Thymus (tissue), 14 donors: ENCODE measurements at places on chromosomes 11 and 22. TPM values are rescaled to one million over a fixed set of nuclear protein-coding genes. Genes with fewer than 3 reads are reported as not detected.

- H3K27ac ChIP-seq, result no peak overlapping the region
- no peak overlapping the region for H3K4me3 ChIP-seq
- H3K27me3 ChIP-seq, result no peaks in the 10 kb centered on the region
- peaks cover 15% of the 10 kb centered on the region for H3K36me3 ChIP-seq
- no peak for DNase-seq
Observed at GRCh38 chr11:78100676-78101472, 21.2 kb upstream of the NDUFC2 start.

DNA sequence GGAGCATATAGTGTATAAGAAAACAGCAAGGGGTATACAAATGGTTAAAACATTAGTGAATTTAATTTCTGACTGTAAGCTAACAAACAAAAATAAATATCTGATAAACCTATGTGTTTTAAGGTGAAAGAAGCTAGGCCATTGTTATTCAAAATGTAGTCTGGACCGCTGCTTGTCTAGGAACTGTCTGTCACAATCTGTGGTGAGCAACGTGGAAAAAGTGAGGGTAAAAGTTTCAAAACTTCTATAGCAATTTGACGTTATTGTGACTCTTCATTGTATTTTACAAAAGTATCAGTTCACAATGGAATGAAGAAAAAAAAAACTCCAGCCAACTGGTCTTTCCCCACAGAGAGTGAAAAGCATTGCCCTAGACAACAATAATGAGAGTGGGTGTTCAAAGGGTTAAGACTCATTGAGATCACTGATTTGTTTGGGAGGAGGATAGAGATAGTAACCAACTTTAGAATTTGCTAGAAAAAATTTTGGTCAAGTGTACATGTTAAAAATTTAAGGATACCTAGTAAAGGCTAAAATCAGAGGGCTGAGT, 79.1 kb downstream of the UVRAG start:
- no peaks in the 10 kb centered on the region for H3K36me3 ChIP-seq
- no peaks in the 10 kb centered on the region for H3K4me1 ChIP-seq
- H3K27me3 ChIP-seq, result no peaks in the 10 kb centered on the region
- DNase-seq, result no peak
- no peak overlapping the region for H3K27ac ChIP-seq

DNA sequence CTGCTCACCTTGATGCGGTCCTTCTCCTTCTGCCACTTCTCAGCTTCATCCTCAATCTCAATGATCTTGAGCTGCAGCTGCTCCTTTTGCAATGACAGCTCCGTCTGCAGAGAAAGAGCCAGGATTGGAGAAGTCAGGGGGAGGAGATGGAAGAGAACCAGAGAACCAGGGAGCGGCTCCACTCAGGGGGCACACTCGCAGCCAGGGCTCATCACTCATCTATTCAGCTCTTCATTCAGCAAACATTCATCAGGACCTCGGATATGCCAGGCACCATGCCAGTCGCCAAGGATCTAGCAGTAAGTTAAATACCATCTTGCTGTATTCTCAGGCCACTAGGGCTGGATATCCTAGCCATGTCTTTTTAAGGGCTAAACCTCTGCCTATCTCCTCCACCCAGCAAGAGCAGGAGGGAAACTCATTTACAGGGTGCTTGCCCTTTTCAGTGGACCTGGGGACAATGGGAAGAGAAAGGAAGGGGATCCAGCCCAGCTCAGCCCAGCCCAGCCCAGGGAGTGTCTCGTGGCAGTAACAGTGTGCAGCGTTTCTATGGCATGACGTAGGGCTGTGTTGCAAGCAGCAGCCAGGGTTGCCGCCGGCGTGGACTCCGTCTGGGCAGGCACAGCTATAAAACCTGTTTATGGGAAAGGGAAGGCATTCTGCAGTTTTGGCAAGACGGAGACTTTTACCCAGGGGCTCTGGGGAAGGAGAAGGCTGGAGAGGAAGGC, 9.4 kb downstream of the TRIM29 start:
- H3K27ac ChIP-seq, result peak overlapping the region; percentile 63
- H3K36me3 ChIP-seq, result no peaks in the 10 kb centered on the region
- no peak for DNase-seq
- no peaks in the 10 kb centered on the region for H3K4me1 ChIP-seq

DNA sequence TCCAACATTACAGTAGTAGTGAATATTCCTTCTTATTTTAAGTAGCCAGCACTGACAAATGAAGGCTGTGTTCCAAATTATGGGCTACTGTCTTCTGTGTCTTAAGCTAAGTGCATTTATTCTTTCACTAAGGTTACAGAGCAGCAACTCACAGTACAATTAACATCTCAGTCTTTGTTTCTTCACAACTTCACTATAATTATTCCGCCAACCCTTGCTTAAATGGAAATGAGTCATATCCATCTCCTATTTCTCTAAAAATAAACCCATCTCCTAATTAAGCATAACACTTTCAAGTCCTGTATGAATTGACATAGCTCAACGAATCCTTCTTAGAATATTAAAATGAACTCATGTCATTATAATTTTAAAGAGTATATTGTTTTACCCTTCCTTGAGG, 6.7 kb downstream of the ETS1 start:
- H3K27ac ChIP-seq, result no peak overlapping the region
- H3K27me3 ChIP-seq, result no peaks in the 10 kb centered on the region
- H3K4me3 ChIP-seq, result no peak overlapping the region
- no peaks in the 10 kb centered on the region for H3K36me3 ChIP-seq
- DNase-seq, result no peak
- peaks cover 23% of the 10 kb centered on the region for H3K4me1 ChIP-seq

The MOV10L1 gene
- 0.14 TPM for total RNA-seq

- peak overlapping the region; percentile 19 for H3K27ac ChIP-seq
- no peak for DNase-seq
- H3K36me3 ChIP-seq, result no peaks in the 10 kb centered on the region
- H3K27me3 ChIP-seq, result peaks cover 12% of the 10 kb centered on the region
Observed at GRCh38 chr22:49971232-49972162, 10.9 kb downstream of the PIM3 start.

The MS4A7 gene
- 13.4 TPM for total RNA-seq

GRCh38 chr11:665062-665703, 28.1 kb downstream of the DRD4 start:
- H3K36me3 ChIP-seq, result peaks cover 36% of the 10 kb centered on the region
- no peak overlapping the region for H3K27ac ChIP-seq
- no peak for DNase-seq
- no peaks in the 10 kb centered on the region for H3K4me1 ChIP-seq

- H3K36me3 ChIP-seq, result peaks cover 57% of the 10 kb centered on the region
- H3K4me3 ChIP-seq, result peak overlapping the region; percentile 51
- peaks cover 59% of the 10 kb centered on the region for H3K4me1 ChIP-seq
- no peaks in the 10 kb centered on the region for H3K27me3 ChIP-seq
- DNase-seq, result peak; percentile 80
- H3K27ac ChIP-seq, result peak overlapping the region; percentile 96
Observed at GRCh38 chr22:23696326-23696851, 5.6 kb downstream of the RGL4 start.

- H3K36me3 ChIP-seq, result no peaks in the 10 kb centered on the region
- H3K27ac ChIP-seq, result no peak overlapping the region
- H3K27me3 ChIP-seq, result peaks cover 6% of the 10 kb centered on the region
- H3K4me3 ChIP-seq, result no peak overlapping the region
- no peaks in the 10 kb centered on the region for H3K4me1 ChIP-seq
Observed at GRCh38 chr22:49413146-49413545, 414.5 kb downstream of the BRD1 start.

- H3K4me3 ChIP-seq, result no peak overlapping the region
- H3K4me1 ChIP-seq, result no peaks in the 10 kb centered on the region
- DNase-seq, result no peak
- H3K27ac ChIP-seq, result no peak overlapping the region
- H3K27me3 ChIP-seq, result no peaks in the 10 kb centered on the region
Observed at GRCh38 chr11:69605737-69606526, 35.0 kb upstream of the CCND1 start.

DNA sequence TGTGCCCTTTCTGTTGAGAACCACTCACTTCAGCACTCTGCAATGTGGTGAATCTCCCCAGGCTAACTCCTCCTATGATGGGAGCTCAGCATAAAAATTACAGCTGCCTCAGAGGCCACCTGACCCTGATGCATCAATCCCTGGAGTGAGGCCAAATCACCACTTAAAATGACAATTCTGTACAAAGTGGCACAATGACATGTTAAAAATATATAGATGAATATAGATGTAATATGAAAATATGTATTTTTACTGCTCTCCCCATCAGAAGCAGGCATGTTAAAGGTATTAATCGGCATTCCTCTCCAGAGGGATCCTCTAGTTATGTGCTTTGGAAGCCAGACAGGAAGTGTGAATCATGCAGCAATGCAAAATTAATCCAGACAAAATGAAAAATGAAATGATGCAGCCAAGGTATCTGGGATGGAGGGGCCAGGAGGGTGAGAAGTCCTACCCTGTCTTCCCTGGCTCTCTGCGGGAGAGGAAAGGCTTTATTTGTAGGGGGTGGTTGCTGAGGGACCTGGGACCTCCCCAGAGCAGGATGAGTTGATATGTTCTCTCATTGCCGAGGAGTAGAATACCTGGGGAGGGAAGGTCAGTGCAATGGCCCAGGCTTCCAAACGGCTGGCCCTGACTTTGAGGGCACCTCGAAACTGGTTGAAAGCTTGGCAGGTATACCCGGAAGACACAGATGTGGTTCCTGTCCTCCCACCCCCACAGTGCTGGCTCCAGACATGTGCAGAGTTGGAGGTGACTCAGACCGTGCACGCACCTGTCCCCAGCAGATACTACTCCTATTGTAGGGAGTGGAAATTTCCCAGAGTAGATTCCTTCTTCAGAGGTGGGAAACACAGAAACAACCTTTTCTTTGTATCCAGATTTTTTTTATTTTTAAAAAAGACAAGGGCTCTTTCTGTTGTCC, 347.9 kb upstream of the NCAM1 start:
- H3K4me1 ChIP-seq, result no peaks in the 10 kb centered on the region
- DNase-seq, result no peak
- H3K27ac ChIP-seq, result no peak overlapping the region

DNA sequence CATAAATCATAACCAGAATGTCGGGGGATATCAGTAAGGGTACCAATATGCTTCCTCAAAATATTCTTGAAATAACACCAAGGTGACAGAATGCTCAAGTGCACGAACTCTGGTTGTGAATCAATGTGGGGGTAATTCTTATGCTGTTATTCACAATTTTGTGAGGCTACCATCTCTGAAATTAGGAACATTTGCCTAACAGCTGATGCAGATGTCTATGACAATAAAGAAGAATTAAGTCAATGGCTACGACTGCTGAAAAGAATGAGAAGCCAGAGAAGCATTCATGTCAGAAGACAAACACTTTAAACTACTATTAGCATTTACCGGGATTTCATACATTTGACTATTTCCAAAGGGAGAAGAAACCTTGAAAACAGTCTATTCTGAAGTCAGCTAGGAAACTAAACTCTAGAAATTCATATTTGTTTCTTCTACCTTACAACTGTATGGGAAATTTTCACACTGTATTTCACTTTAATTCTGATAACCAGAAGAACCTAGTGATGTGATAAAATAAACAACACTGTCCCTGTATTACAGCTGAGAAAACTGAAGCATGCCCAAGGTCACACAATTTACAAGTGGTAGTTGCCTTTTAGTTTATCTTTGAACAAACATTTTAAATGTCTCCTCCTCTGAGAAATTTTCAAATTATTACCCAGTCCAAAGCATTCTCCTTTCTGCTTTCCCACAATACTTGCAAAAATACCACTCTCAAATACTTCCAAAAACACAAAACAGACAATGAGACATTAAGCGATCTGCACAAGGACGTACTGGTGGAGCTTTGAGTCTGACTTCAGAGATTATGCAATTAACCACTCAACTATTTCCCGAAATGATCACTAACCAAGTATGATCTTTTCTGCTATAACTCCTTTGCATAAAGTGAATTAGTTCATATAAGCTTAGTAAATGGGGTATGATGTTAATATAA, 18.0 kb upstream of the ARHGAP32 start:
- H3K36me3 ChIP-seq, result no peaks in the 10 kb centered on the region
- H3K4me3 ChIP-seq, result no peak overlapping the region
- no peak overlapping the region for H3K27ac ChIP-seq
- no peaks in the 10 kb centered on the region for H3K27me3 ChIP-seq
- no peaks in the 10 kb centered on the region for H3K4me1 ChIP-seq

DNA sequence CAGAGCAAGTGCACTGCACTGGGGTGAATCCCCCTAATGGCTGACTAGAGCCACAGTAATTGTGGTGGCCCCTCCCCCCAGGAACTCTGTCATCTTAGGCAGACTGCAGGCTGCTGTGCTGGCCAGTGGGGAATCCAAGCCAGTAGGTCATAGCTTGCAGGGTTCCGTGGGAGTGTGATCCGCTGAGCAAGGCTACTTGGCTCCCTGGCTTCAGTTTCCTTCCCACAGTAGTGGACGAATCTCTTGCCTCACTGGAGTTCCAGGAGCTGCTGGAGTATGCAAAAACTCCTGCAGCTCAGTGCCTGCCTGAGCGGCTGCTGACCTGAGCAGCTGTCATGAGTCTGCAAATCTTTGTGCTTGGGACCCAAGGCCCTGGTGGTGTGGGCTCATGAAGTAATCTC, 13.2 kb downstream of the OOSP3 start:
- H3K27ac ChIP-seq, result no peak overlapping the region
- H3K4me1 ChIP-seq, result no peaks in the 10 kb centered on the region
- DNase-seq, result no peak
- no peak overlapping the region for H3K4me3 ChIP-seq

- no peaks in the 10 kb centered on the region for H3K27me3 ChIP-seq
- H3K27ac ChIP-seq, result no peak overlapping the region
- DNase-seq, result no peak
- H3K36me3 ChIP-seq, result no peaks in the 10 kb centered on the region
Observed at GRCh38 chr22:44096736-44097135, 72.6 kb downstream of the PARVB start.

DNA sequence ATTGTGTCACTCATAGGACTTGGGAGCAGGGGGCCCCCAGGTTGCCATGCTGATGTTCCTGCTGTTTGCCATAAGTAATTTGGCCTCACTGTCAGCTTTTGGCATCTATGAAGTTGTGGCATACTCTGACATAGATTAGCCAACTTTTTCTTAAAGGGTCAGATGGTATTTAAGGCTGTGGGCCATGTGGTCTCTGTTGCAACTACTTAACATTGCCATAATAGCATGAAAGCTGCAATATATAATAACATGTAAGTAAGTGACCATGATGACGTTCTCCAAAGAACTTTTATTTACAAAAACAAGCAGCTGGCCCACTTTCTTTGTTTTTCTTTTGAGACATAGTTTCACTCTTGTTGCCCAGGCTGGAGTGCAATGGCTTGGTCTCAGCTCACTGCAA, 2.2 kb upstream of the TMEM216 start:
- H3K27me3 ChIP-seq, result peaks cover 2% of the 10 kb centered on the region
- no peak overlapping the region for H3K27ac ChIP-seq
- no peak overlapping the region for H3K4me3 ChIP-seq
- H3K4me1 ChIP-seq, result peaks cover 19% of the 10 kb centered on the region
- no peaks in the 10 kb centered on the region for H3K36me3 ChIP-seq

The TSPAN18 gene
- 2.2 TPM for total RNA-seq

- peak overlapping the region; percentile 53 for H3K27ac ChIP-seq
- H3K4me1 ChIP-seq, result peaks cover 2% of the 10 kb centered on the region
- DNase-seq, result peak; percentile 41
- no peaks in the 10 kb centered on the region for H3K36me3 ChIP-seq
Observed at GRCh38 chr22:26586556-26587325, 3.2 kb downstream of the TPST2 start.

- no peak for DNase-seq
- no peak overlapping the region for H3K4me3 ChIP-seq
- H3K27ac ChIP-seq, result no peak overlapping the region
- no peaks in the 10 kb centered on the region for H3K36me3 ChIP-seq
Observed at GRCh38 chr22:48350456-48350855, 1477.2 kb downstream of the BRD1 start.
